Activated T-helper 1 cell treated with anti-CD3 and anti-CD28 coated beads, Interleukin-2, amount 50 U/mL, for 16 hours (primary cell): ENCODE measurements at places on chromosomes 12 and 14.

DNA sequence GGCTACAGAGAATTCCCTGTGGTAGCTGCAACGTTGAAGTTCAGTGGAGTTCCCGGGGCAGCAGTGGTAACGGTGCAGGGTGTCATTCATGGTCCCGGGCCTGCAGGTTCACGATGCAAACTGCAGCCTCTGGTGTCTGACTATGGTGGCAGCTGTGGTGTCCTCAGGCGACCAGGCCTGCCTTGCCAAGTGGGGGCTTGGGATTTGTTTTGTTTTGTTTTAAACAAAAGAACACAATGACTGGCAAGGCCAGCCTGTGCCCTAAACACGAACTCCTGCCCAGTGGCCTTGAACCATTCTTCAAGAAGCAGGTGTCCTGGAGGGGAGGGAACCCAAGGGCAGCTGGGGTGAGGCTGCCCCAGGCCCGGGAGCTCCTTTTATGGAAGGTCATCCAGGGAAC lies 48.5 kb downstream of the LRRC74A start:
- DNase-seq = no peak

DNA sequence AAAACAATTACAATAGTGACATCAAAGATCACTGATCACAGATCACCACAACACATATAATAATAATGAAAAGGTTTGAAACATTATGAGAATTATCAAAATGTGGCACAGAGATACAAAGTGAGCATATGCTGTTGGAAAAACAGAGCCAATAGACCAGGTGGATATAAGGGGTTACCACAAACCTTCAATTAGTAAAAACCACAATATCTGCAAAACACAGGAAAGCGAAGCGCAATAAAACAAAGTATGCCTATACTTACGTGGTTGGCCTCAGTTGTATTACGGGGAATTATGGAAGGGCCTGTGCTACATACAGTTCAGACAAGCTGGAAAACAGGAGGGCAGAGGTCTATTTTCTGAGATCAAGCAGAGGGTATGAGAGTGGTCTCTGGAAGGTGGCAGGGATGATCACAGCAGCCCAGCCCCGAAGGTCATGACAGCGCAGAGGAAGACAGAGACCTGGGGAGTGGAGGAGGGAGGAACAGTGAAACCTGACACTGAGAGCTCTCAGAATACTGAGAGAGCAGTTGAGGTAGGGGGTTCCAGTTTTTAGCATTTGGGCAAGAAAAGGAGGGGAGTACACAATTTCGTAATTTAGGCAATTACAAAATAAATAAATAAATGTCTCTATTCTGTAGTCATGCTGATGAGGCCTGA lies 41.3 kb downstream of the IFNG start:
- no peak for DNase-seq

DNA sequence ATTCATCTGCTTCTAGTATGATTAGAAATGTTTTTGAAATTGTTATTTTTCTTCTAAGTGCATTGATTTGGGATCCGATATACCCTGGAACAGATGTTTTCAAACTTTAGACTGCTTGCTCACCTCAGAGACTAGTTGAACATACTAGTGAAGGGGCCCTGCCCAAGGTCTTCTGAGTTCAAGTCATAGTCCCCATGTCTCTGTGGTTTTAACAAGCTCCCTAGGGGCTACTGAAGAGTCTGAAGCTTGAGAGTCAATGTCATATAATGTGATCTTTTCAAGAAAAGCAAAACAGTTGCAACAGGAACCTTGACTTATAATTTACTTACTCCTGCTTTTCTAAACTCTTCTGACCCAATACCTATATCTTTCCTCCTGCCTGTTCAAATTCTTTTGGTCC lies 7.5 kb upstream of the UBE2N start:
- DNase-seq = no peak

DNA sequence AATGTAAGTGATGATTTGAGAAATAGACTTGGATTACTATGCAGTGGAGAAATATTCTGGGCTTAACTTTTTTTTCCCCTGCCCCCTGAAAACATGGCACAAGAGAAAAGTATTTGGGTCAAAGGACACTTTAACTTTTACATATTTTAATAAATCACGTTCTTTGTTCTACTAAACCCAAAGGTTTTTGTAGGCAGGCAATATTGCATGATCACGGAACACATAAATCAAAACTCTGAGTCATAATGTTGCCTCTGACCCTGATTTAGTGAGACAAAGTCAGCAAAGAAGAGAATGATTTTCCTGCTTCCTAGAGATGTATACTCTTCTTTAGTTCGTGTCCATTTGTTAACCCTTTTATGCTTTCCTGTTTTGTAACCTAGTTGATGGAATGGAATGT lies 38.0 kb downstream of the ABCD2 start:
- no peak for DNase-seq

DNA sequence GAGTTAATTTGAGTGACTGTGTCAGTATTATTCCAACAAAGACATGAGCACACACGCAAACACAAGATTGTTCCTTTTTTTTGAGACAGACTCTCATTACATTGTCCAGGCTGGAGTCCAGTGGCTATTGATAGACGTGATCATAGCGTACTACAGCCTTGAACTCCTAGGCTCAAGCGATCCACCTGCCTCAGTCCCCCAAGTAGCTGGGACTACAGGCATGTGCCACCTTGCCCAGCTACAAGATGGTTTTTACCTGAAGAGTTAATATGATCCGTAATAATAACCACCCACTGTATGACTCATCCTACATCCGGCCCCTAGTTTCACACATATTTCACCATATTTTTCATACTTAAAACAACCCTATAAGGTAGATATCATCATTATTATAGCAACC lies 26.8 kb downstream of the BCAT1 start:
- DNase-seq = no peak

GRCh38 chr12:68310370-68310769 lies 21.8 kb downstream of the MDM1 start:
- no peak for DNase-seq
